AG08396 (cell line): ENCODE measurements at places on chromosomes 5 and 9.

- peak; percentile 90 for DNase-seq
Measured at GRCh38 chr5:78518365-78519197, 130.0 kb downstream of the LHFPL2 start.

- DNase-seq, result no peak
Measured at GRCh38 chr9:108889649-108890067, 27.6 kb downstream of the ACTL7A start.

DNA sequence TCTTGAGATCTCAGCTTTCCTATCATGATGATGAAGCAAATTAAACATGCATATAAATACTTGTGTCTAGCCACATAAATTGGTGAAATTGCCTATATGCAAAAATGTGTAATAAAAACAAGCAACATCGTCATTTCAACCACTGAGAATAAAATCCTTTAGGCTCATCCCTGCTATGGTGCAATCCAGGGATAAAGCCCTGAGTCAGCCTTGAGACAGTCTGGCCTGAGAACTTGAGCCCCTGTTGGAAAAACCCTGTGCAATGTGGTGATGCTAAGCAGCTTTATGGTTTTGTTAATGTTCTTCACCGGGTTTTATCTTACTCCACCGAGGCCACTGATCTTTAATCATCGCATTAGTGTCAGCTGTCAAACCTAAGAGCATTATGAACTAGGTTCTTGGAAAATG lies 170.5 kb downstream of the DCP2 start:
- DNase-seq, result no peak

DNA sequence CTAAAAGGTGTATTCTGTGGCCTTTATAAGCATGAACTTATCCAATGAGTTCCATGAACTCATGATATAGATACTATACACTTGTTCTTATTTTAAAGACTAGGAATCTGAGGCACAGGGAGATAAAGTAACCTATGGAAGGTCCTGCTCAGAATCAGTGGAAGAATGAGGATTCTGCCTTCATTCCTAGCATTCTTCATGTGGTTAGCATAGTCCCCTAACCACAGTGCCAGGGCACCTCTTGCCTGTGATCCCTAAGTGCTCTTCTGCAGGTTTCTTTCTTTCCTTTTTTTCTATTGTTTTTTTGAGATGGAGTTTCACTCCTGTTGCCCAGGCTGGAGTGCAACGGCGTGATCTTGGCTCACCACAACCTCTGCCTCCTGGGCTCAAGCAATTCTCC lies 174.1 kb downstream of the C9orf152 start:
- peak; percentile 28 for DNase-seq

DNA sequence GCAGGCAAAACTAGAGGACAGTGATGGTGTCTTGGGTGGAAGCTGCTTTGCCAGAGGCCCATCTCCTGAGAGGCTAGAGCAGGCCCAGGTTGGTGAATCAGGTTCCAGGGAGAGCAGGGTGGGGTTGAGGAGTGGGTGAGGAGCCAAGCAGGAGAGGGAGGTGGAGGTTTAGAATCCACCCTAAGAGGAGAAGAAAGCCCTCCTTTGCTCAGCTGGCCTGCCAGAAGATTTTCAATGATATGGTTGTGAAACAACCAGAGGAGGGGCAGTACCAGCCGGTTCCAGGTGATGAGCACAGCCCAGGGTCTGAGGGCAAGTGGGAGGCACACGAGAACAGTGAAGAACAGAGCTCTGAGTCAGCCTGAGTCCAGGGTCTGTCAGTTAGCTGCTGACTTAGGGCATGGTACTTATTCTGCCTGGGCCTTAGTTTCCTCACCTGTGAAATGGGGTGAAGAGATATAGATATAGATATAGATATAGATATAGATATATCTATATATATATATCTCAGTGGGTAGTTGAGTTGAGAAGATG lies 17.8 kb downstream of the PPARGC1B start:
- no peak for DNase-seq

- no peak for DNase-seq
Measured at GRCh38 chr9:88056876-88057275, 81.4 kb downstream of the SPATA31C2 start.

- no peak for DNase-seq
Measured at GRCh38 chr9:135622415-135623020, 16.8 kb downstream of the GLT6D1 start.

- no peak for DNase-seq
Measured at GRCh38 chr9:126975327-126976220, 61.0 kb downstream of the RALGPS1 start.

DNA sequence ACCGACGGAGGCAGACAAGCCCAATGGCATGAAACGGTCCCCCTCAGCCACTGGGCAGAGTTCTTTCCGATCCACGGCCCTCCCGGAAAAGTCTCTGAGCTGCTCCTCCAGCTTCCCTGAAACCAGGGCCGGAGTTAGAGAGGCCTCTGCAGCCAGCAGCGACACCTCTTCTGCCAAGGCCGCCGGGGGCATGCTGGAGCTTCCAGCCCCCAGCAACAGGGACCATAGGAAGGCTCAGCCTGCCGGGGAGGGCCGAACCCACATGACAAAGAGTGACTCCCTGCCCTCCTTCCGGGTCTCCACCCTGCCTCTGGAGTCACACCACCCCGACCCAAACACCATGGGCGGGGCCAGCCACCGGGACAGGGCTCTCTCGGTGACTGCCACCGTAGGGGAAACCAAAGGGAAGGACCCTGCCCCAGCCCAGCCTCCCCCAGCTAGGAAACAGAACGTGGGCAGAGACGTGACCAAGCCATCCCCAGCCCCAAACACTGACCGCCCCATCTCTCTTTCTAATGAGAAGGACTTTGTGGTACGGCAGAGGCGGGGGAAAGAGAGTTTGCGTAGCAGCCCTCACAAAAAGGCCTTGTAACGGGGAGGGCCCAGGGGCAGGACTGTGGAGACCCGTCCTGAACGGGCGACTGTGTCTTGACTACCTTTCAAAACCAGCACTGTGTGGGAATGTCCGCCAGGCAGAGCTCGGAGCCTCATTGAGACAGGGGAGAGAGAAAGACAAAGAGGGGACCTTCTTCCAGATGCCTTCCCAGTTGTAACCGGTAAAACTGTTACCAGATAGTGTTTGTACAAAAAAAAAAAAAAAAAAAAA lies 29.9 kb downstream of the CD180 start:
- DNase-seq, result no peak

- DNase-seq, result peak; percentile 40
Measured at GRCh38 chr5:34743878-34744277, 87.8 kb downstream of the RAI14 start.

- DNase-seq, result no peak
Measured at GRCh38 chr5:56465769-56466135, 232.6 kb upstream of the ANKRD55 start.

DNA sequence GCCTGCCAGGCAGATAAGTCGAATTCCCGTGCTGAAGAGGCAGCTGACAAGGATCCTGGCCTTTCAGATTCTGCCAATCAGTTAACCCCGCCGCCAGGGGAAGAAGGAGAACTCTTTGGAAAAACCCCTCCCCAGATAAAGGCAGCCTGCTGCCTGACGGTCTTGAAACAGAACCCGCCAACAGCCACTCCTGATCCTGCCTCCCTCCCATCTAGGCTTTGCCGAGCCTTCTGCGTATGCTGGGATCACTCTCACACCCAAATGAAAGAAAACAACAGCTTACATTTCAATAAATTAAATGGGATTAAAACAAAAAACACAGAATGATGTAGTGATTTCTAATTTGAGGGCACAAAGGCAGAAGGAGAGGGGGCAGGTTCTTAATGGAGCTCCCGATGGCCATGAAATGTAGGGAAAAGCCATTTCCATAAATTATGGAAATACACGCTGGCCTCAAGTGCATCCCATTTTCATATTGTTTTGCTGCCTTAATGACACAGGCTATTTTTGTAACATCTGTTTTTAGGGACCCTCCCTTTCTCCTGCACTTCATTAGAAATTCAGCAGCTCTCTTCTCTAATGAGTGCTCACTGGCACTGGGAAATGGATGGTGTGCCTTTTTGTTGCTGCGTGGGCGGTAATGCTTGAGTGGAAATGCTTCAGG lies 319.1 kb downstream of the MED10 start:
- no peak for DNase-seq

DNA sequence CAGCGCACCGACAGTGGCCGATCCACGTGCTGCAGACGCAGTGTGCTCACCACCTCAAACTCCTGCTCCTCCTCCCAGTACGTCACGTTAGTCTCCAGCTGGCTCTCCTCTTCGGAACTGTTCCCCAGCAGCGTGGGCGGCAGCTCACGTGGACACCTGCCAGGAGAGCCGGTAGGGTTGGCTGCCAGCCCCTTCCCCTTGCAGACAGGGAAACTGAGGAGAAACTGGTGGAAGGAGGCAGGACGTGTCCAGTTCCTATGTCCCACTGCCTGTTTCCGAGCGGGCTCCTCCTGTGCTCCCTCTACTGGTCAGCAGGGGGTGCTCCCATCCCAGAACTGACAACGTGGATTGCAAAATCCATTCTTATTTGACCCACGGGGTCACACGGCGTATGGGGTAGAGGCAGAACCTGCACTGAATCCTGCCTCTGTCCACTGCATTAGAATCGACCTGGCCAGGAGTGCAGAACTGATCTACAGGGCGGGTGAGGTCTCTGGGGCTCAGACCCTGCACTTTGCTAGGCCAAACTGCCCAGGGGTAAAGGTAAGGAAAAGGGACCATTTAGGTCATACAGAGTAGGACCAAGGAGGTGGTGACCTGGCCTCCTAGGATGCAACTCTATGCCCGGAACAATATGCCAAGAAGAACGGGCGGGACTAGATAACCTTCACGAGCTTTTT lies 25.7 kb downstream of the PDGFRB start:
- peak; percentile 89 for DNase-seq

DNA sequence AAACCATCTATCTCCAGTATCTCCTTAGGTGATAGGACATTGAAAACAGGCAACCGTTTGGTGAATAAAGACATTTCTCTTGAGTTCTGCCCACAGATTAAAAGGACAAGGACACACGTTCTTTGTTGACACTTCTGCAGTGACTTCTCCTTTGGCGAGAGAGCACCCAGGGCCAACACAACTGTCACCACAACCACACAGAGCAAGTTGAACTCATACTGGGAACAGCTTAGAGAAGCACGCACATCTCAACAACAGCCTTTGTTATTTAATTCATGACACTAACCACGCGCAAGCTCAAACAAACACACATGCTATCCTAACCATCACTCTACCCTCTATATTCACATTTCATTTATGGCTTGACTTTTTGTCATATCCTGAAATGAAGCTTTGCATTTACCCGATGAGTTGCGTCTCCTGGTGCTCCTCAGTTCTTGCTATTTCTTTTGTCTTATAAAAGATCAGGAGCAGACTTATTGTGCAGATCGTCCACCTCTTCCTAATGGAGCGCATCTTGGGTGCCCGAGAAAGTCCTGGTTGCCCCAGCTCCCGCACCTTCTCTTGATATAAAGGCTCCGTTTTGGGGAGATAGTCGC lies 543 bp downstream of the ST8SIA4 start:
- DNase-seq, result no peak

GRCh38 chr5:32504329-32504988 lies 59.9 kb upstream of the ZFR start:
- no peak for DNase-seq

DNA sequence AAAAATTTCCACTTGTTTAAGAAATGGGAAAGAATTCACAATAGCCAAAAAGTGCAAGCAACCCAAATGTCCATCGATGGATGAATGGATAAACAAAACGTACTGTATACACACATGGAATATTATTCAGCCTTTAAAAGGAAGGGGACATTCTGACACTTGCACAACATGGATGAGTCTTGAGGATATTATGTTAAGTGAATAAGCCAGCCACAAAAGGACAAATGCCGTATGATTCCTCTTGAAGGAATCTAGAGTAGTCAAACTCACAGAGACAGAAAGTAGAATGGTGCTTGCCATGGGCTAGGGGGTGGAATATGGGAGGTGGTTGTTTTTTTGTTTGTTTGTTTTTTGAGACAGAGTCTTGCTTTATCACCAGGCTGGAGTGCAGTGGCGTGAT lies 3.8 kb upstream of the ATP6V0E1 start:
- peak; percentile 16 for DNase-seq

DNA sequence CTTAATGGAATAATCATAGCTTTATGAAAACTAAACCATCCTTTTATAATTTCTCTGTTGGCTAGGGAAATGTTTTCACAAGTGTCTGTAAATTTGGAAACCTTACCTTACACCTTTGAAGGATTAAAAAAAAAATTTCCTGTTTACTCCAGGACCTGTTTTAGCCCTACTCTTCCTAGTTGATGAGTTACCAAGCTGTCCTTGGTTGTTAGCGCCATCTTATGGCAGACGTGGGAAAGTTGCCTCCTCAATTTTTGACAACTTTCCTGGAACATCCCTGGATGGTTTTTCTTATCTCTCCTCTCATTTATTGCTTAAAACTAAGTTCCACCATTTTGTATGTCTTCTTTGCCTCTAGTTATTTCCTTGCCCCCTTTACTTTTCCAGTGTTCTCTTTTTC lies 25.7 kb downstream of the ZSWIM6 start:
- no peak for DNase-seq
